Hematopoietic multipotent progenitor cell treated with erythropoietin and hydrocortisone succinate and interleukin-3 and kit ligand, for 6 days (in vitro differentiated cells): ENCODE measurements at places on chromosomes 12 and 14.

- no peak for DNase-seq
These were observed 81.4 kb upstream of the FERMT2 start for GRCh38 chr14:53032161-53032803.

GRCh38 chr14:68212361-68212760 lies 392.8 kb downstream of the RAD51B start:
- no peak for DNase-seq

- no peak for DNase-seq
These were observed 76.2 kb upstream of the DYNC1H1 start for GRCh38 chr14:101888182-101888581.

DNA sequence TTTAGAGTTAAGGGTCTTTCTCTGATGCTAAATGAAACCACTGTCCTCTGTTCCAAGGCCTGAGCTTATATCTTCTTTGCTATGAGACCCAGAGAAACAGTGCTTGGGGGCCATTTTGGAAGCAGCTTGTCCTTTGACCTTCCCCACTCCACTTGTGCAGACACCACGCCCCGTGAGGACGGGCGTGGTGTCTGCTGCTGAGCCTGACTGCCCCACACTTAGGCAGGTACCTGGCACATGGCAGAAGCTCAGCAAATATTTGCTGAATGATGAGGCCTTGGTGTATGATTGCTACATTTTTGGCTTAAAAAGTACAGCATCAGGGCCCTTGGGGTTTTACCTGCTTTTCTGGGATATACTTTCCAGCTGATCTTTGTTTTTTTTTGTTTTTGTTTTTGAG lies 69.9 kb downstream of the RASSF3 start:
- peak; percentile 28 for DNase-seq

- no peak for DNase-seq
These were observed 195.5 kb downstream of the PPM1H start for GRCh38 chr12:62739266-62740015.

- DNase-seq, result no peak
These were observed 4.8 kb downstream of the TOGARAM1 start for GRCh38 chr14:44966601-44967336.

- no peak for DNase-seq
These were observed 68.5 kb downstream of the PPFIBP1 start for GRCh38 chr12:27592548-27592947.

DNA sequence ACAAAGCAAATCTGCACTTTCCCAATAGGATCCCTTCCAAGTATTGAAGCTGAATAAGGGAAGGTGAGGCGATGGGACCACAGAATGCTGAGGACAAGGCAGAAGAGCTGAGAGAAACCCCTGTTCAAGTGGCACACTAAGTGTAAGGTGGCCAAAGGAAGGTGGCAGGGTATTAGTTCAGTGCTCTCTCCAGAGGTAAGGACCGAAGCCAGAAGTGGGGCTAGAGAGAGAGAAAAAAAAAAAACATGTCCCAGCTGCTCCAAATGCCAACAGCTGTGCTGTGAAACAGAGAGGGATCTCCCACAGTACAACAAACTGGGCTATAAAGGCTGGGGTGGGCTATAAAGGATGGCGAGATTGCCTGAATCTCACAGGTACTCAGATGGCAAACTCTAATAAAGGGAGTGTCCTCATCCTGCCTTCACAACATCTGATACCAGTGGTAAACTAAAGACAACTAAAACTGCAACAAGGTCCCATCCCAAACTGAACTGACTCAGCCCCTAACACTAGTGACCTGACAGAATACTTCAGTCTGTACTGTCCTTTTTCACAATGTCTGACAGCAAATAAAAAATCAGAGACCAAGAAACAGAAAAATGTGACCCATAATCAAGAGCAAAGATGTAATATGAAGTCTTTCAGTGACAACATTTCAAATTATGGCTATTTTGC lies 47.9 kb downstream of the CDK17 start:
- DNase-seq, result no peak

GRCh38 chr12:11877869-11878780 lies 192.6 kb upstream of the BCL2L14 start:
- no peak for DNase-seq

GRCh38 chr12:104870797-104871196 lies 87.3 kb downstream of the SLC41A2 start:
- DNase-seq, result no peak
